ENCODE measurements at places on chromosomes 7 and 10.

DNA sequence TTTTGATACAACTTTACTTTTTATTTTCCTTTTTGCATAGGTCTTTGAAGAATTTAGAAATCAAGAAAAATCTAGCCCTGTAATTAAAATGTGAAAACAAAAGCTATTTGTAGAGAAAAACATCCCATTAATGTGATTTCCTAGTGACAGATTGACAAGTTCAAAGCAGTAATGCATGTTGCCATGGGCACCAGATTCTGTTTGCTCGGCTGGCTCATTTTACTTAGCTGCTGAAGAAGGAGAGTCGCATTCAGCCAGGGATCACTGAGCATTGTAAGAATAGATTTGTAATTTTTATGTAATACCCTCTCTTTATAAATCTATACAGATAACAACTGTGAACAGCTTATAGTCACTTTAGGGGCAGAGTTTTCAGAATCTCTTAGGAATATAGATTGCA is 28.5 kb downstream of the DNAJB9 start:
- no peak for DNase-seq

DNA sequence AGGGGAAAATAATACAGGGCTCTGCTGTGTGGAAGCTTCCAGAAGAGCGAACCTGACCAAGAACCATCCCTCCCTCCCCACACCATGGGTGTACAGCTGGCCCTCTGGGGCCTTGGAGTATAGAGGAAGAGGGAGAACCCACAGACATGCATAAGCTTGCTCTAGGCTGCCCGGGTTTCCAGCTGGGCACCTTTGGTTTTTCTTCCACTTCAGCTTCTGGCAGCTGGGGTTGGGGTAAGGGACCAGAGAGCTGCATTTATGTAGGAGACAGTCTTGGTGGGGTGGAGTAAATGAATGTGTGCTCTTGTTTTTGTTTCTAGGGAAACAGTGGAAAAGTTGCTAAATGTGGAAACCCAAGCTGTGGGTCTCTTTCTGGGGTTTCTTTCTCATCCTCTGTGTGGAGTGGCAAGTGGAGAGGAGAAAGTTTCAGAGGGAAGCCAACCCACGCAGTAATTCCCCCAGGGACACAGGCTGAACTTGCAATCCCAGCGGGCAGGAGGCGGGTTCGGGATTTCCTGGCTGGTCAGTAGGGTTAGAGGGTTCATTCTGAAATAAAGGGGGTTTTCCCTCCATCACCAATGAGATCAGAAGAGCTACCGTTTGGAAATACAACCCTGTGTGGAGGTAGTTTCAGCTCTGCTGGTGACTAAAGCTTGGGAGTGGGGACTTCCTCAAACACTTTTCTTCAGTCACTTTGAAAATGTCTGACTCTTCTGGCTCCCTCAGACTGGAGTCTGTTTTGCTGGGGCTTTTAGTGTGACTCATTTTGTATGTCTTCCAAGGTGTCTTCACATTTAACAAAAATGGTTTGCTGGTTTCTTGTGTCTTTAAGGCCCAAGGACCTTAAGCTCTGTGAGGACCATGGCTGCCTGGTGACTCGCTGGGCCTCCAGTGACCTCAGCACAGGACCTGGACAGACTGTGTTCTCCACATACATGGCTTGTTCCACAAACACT is 22.2 kb upstream of the SRGN start:
- DNase-seq: no peak

- DNase-seq: no peak
Observed at GRCh38 chr10:99429517-99430095, 818 bp downstream of the GOT1 start.

DNA sequence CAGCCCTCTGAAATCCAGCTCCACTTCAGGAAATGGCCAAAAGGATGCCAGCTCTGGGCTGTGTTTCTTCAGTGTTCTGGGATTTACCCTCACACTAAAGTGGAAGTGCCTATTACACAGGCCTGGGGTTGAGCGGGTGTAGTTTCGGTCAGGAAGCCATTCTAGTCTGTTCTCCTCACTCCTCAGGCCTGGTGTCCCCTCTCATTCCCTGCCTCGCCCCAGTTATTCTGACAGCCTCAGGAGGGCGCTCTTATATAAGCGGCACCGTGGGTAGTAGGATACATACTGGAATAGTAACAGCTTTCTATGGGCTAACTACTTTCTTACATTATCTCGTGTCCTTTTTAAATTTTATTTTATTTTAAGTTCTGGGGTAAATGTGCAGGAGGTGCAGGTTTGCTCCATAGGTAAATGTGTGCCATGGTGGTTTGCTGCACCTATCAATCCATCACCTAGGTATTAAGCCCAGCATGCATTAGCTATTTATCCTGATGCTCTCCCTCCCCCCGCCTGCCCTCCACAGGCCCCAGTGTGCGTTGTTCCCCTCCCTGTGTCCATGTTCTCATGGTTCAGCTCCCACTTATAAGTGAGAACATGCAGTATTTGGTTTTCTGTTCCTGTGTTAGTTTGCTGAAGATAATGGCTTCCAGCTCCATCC is 12.2 kb upstream of the LGI1 start:
- no peak for DNase-seq

- no peak for DNase-seq
Observed at GRCh38 chr7:101586078-101586905, 42.8 kb downstream of the MYL10 start.

DNA sequence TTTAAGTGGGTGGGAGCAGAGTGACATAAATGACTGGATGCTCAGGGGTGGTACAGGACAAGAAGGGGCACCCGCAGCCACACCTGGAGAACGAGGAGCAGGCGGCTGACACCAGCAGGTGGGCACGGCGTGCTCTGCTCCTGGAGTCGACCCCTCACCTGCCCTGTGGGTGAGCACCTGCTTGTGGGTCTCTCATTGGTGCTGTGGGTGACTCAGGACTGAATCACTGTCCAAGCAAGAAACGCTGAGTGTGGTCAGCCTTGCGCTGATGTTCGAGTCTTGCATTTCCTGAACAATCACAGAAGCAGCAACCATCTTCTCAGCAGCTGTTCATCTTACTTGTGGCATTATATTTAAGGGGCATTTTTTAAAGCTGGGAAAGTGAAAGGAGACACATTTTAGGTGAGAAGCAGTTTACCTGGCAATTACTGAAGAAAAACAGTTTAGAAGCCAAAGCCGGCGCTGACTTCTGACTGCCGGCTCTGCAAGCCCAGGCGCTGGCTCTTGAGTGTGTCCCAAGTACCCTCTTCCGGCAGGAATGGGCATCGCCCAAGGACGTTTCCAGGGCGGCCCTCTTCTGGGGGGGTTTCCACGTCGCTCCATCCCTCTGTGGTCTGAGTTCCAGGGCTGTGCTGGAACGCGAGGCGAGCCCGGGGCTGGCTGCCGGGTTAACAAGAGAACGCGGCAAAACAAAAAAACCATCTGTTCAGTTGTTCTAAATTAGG is 145.2 kb upstream of the PFKP start:
- DNase-seq: no peak

GRCh38 chr7:138549082-138549481 is 89.0 kb downstream of the TRIM24 start:
- DNase-seq: no peak

GRCh38 chr7:40870108-40870507 is 735.3 kb downstream of the SUGCT start:
- no peak for DNase-seq

DNA sequence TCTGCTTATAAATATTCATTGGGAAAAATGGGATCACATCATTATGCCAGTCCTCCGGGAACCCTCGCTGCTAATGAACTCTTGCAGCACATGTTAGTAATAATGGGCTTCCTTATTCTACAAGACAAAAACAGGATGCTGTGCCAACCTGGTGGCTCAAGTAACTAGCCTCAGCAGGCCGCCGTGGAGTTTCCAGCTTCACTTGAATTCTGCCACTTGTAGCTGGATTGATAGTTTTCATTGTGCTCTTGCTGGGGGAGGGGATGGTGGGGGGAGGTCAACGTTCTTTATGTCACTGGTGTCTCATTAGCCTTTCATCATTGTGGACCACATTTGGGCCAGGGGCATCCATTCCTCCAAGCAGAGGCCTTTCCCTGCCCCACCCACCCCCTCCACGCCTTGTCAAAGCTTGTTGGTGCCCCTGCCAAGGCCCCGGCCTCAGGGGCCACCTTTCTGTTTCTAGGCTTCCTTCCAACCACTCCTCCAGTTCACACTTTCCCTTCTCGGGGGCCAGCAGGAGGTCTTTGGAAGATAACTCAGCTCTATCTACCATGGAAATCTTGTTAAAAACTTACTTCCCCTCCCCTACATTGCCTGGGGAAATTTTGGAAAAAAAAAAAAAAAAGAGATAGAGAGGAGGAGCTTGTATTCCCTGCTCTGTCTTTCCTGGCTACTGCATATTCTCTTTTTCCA is 153.9 kb downstream of the BMPER start:
- DNase-seq: no peak

DNA sequence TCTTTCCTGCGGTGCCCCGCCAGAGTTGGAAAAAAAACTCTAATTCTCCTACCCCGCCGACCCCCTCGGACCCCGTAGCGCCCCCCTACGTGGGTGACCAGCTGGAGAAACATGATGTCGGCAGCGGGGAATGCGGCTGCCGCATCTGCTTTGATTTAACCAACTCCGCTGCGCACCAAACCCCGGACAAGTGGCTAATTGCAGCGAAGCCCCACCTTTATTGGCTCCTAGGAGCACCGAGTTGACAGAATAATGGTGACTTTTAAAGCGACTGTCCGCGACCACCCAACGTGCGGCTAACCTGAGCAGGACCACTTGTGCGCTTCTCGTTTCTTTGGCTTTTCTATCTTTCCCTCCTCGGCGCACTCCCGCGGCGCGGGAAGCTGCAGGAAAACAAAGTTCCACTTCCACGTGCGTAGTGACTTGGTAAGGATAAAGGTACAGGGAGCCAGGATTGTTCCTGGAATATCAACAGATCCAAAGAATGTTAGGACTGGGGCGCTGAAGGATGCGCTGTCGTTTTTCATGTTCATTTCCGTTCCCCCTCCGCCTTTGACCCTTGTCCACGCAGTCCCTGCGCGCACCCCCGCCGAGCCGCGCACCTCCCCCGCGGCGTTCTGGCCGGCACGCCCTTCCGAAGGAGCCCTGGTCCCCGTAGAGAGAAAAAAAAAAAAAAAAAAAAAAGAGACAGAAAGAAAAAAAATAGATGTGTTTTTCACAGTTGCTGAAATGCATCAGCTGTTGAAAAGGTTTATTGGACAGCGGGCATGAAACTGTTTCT is 1.4 kb downstream of the WNT16 start:
- no peak for DNase-seq

GRCh38 chr7:78095549-78095948 is 297.0 kb downstream of the PHTF2 start:
- no peak for DNase-seq

DNA sequence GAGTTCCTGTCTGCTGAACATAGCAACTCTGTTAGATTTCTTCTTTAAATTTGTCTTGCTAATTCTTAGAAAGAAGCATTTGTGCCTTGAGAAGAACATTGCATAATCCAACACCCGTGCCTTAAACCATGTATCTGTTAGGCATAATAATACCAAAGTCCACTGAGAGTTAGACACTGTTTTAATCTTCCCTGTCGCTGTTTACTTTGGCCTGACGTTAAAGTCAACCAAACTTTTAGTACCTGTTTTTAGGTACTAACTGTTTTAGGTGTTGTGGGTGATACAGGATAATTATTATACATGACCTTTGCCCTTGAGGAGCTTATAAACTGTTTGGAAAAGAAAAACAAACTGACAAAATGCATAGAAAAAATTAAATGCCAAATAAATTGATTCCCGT is 43.6 kb downstream of the KLHDC10 start:
- no peak for DNase-seq

- no peak for DNase-seq
Observed at GRCh38 chr7:84251277-84251781, 56.7 kb upstream of the SEMA3A start.

DNA sequence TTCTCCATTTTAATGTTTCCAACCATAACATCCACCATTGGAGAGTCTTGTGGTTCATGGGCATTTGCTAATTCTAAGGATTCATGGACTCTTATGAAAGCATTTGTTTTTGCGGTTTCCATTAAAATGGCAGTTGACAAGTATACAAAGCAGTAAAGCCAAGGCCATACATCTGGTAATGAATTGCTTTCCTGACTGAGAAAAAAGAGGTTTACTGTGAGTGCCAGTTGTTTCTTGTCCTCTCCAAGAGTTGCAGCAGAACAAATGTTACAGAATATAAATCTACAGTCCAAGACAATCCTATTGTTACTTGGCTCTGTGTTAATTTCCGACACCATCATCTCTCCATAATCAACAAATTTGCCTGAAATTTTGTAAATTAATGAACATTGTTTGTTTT is 261.3 kb downstream of the SORCS1 start:
- DNase-seq: no peak

DNA sequence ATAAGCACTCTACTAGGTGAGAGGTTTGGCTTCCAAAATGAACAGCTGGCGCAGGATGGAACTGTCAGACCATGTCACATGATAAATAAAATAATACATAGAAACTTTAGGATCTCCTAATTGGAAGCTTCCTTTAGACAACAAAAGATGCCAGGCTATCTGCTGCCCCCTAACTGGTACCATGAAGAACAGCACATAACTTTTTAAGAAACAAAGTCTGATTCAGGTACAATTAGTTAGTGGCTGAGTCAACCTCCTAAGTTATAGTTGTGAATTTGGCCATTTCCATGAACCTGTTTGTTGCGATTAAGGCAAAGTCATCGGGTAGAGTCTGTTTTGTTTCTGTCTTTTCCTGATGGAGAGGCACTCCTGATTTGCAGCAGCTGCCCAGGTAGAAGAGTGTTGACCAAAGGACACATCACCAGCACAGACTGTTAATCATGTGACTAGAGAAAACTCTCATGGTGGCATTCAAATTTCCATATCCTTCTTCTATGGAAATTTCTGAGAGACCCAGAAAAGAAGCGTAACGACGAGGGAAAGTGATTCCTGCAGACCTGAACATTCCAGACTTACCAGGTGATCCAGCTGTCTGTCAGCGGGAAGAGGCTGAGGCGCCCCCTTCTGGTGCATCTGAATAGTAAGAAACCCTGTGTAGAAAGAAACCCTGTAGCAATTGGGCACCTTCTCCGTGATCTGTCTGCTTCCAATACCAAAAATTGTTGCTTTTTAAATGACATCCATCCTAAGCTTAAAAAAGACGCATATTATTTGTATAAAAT is 8.6 kb upstream of the INHBA start:
- no peak for DNase-seq

DNA sequence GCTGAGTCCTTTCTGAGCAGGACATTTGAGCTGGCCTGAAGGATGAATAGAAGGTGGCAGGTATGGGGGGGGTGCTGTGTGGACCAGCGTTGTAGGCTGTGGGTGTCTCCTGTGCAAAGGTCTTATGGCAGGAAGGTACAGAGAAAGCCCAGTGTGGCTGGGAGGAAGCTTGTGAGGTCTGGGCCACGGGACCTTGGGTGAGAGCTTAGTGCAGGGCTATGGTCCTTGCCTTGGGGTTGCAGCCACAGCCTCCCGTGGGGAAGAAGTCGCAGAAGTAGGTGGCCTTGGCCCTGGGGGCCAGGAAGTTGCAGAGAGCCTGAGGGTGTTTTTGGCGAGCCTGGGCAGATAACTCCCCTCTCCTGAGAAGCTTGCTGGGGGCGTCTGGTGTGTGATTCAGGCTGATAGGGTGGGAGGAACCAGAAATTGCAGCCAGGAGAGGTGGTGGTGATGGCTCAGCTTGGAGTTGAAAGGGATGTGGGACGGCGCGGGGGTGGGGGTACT is 172.0 kb upstream of the TNRC18 start:
- DNase-seq: no peak

Measured in stimulated activated CD4-positive, alpha-beta T cell treated with anti-CD3 and anti-CD28 coated beads, TNF-alpha, amount 100 ng/mL, for 1 hour (primary cell).